ENCODE measurements at places on chromosomes 7 and 10. TPM values are rescaled to one million over a fixed set of nuclear protein-coding genes. Genes with fewer than 3 reads are reported as not detected.

DNA sequence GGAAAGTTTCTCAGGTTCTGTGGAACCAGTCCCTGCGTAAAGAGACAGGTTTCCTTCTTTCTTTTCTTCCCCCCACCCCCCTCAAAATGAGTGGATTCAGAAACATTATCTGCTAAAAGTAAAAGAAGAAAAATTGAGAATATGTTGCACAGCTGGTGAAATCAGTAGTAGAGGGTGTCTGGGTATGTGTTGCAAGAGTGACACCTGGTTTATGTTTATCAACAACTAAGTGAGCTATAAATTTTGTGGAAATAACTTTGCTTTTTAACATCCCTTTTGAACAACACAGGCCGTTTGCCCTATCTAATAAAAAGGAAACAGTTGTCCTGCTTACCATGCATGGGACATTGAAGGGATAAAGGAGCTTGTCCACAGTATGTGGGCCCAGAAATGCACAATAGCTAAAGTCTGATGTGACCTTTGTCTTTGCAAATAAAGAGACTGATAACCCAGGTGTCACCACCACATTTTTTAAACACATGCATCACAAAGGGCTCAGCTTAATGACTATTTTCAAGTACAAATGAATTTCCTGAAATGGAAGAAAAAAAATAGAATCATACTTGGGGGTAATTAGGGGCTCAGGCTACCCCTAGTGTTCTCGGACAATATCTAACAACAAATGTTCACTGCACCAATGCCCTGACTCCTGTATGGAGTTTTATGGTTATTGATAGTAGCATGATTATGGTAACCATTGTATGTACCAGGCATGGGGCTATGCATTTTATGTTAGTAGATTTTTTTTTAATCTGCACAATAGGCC is 221.7 kb upstream of the TCF7L2 start:
- no peaks in the 10 kb centered on the region for H3K36me3 ChIP-seq
- no peak overlapping the region for H3K4me3 ChIP-seq
- H3K27ac ChIP-seq: no peak overlapping the region
- H3K4me1 ChIP-seq: peaks cover 65% of the 10 kb centered on the region
- H3K27me3 ChIP-seq: no peaks in the 10 kb centered on the region

DNA sequence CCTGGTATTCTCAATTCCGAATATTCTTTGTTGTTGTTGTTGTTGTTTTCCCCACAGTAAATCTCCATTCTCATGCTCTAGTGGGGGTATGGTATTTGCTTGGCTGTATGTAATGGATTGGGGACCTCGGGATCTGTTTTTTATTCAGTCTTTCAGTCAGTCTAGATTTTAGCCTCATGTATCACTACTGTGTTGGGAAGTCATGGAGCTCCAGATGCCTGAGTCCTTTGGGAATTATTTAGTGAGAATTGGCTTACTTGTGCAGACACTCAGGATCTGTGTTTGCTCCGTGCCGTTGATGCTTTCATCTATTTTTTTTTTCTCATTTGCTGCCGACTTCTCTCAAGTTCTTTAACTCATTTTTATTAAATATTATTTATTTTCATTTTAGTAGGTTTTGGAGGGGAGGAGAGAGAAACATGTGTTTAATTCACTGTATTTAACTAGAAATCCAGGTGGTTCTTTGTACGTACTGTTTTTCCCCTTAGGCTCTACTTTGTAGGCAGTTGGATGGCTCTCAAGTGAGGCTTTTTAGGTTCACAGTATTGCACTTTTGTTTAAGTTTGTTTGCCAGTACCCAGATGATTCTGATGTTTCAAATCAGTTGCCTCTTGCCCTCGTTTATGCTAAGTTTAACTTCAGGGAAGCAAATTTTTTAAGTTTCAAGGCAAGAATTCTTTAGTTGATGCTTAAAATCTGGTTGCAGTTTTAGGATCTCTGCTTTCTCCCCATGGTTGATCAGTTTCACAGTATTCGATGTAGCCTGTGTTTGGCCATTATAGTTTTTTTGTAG is 36.9 kb downstream of the ZNRF2 start:
- no peaks in the 10 kb centered on the region for H3K4me1 ChIP-seq
- no peak for DNase-seq
- H3K36me3 ChIP-seq: peaks cover 2% of the 10 kb centered on the region
- no peak overlapping the region for H3K27ac ChIP-seq

DNA sequence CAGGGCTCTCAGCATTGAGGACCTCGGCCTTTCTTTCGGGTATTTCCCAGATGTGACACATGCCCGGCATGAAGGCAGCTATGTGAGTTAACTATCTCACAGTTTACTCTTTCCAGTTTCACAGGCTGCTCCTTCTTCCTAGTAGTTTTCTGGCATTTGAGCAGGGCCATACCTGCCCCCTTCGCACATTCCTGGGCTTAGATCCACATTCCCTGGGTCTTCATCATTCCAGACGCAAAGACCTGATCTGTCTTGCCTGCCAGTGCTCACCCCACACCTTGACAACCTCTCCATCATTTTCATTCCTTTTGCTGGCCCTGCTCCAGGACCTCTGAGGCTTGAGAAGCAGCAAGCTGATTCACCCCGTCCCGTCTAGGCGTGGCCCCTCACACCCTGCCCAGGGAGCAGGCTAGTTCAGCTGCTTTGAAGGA is 227.5 kb downstream of the WDR11 start:
- no peaks in the 10 kb centered on the region for H3K36me3 ChIP-seq
- no peak overlapping the region for H3K27ac ChIP-seq
- H3K27me3 ChIP-seq: no peaks in the 10 kb centered on the region
- no peak for DNase-seq
- H3K4me3 ChIP-seq: no peak overlapping the region
- peaks cover 3% of the 10 kb centered on the region for H3K4me1 ChIP-seq

GRCh38 chr10:22712211-22712955 is 2.0 kb downstream of the PIP4K2A start:
- H3K27me3 ChIP-seq: peaks cover 21% of the 10 kb centered on the region
- peak overlapping the region; percentile 91 for H3K4me3 ChIP-seq
- H3K27ac ChIP-seq: no peak overlapping the region
- no peak for DNase-seq
- H3K4me1 ChIP-seq: peaks cover 16% of the 10 kb centered on the region

DNA sequence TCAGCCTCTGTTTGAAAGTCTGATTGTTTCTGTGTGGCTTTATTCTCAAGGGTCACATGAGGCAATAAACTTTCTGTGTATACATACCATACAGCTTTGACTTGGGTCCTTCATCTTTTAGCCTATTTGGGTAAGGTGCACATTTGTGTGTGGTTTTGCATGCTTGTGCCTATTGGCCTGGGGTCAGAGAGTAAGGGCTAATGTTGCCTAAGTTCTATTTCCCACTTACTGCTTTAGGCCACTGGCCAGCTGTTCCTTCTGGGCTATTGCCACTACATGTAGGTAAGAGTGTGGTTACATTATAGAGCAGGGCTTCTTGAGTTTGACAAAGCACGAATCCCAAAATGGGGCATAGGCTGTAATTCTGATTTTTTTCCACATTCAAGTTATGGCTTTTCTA is 21.8 kb downstream of the BBIP1 start:
- no peak overlapping the region for H3K4me3 ChIP-seq
- H3K36me3 ChIP-seq: peaks cover 3% of the 10 kb centered on the region
- DNase-seq: no peak
- no peaks in the 10 kb centered on the region for H3K27me3 ChIP-seq
- H3K27ac ChIP-seq: no peak overlapping the region

GRCh38 chr10:97889461-97890265 is 40.0 kb downstream of the GOLGA7B start:
- no peak overlapping the region for H3K4me3 ChIP-seq
- H3K4me1 ChIP-seq: peaks cover 19% of the 10 kb centered on the region
- H3K27ac ChIP-seq: peak overlapping the region; percentile 19
- peaks cover 9% of the 10 kb centered on the region for H3K27me3 ChIP-seq

DNA sequence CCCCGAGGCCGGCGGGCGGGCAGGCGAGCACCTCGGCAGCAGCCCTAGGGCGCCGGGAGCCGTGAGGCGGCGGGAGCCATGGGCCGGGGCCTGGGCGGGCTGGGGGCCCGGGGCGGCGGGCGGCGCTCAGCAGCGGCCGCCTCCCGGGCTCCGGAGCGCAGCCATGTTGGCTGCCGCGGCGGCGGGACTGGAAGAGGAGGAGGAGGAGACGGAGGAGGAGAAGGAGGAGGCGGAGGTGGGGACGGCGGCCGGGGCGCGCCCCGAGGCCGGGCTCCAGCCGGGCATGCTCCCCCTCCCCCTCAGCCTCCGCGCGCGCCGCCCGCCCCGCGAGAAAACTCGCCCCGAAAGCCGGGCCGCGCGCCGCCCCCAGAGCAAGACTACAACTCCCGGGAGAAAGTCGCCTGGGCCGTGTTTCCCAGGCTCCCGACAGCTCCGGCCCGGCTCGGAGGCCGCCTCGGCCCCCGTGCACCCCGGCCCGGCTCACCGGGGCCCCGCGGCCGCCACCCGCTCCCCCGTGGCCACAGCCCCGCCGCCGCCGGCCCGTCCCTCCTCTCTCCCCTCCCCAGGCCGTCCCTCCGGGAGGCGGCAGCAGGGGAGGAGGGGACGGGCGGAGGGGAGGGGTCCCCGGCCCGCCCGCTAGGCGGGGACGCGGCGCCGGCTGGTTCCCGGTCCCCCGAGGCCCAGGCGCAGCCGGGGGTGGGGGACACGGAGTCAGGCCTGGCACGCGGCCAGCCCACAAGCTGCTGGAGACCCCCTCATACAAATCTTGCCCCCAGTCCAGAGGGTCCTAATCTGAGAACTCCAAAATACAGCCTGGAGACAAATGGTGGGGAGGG is at the start of gene DLG5:
Gene DLG5, minus strand, starts transcription at position 190 of the 836 bp plus-strand sequence. CDS start 235 bp downstream, outside the sequence.
- H3K4me3 ChIP-seq: peak within 1 kb of the TSS; percentile 93
- H3K4me1 ChIP-seq: peaks cover 32% of the 10 kb centered on the region
- H3K36me3 ChIP-seq: no peaks in the 10 kb centered on the region
- H3K27ac ChIP-seq: peak within 1 kb of the TSS; percentile 67
- H3K27me3 ChIP-seq: peaks cover 16% of the 10 kb centered on the region
- DNase-seq: peak; percentile 43

- H3K27me3 ChIP-seq: no peaks in the 10 kb centered on the region
- no peak overlapping the region for H3K4me3 ChIP-seq
- no peaks in the 10 kb centered on the region for H3K4me1 ChIP-seq
- no peak for DNase-seq
- no peak overlapping the region for H3K27ac ChIP-seq
These were observed 9.0 kb downstream of the CD36 start for GRCh38 chr7:80647436-80647835.

GRCh38 chr7:133754708-133755107 is 372.4 kb upstream of the LRGUK start:
- DNase-seq: no peak
- H3K4me1 ChIP-seq: no peaks in the 10 kb centered on the region
- no peak overlapping the region for H3K4me3 ChIP-seq
- H3K27me3 ChIP-seq: no peaks in the 10 kb centered on the region

GRCh38 chr10:79263939-79264338 is 83.3 kb upstream of the PPIF start:
- no peak overlapping the region for H3K4me3 ChIP-seq
- no peak for DNase-seq
- peaks cover 69% of the 10 kb centered on the region for H3K4me1 ChIP-seq
- H3K36me3 ChIP-seq: no peaks in the 10 kb centered on the region
- no peak overlapping the region for H3K27ac ChIP-seq

GRCh38 chr7:71987200-71987767 is 424.9 kb downstream of the CALN1 start:
- H3K27me3 ChIP-seq: no peaks in the 10 kb centered on the region
- H3K27ac ChIP-seq: no peak overlapping the region
- no peaks in the 10 kb centered on the region for H3K4me1 ChIP-seq

- no peak for DNase-seq
- H3K36me3 ChIP-seq: peaks cover 3% of the 10 kb centered on the region
- H3K4me1 ChIP-seq: peaks cover 26% of the 10 kb centered on the region
- no peak overlapping the region for H3K27ac ChIP-seq
- H3K4me3 ChIP-seq: no peak overlapping the region
- H3K27me3 ChIP-seq: no peaks in the 10 kb centered on the region
These were observed 15.7 kb upstream of the MACC1 start for GRCh38 chr7:20232848-20233247.

GRCh38 chr10:28677888-28678686 is 766 bp downstream of the BAMBI start:
- peak overlapping the region; percentile 12 for H3K27ac ChIP-seq
- peak; percentile 42 for DNase-seq
- H3K4me3 ChIP-seq: peak overlapping the region; percentile 89
- H3K27me3 ChIP-seq: peaks cover 81% of the 10 kb centered on the region

DNA sequence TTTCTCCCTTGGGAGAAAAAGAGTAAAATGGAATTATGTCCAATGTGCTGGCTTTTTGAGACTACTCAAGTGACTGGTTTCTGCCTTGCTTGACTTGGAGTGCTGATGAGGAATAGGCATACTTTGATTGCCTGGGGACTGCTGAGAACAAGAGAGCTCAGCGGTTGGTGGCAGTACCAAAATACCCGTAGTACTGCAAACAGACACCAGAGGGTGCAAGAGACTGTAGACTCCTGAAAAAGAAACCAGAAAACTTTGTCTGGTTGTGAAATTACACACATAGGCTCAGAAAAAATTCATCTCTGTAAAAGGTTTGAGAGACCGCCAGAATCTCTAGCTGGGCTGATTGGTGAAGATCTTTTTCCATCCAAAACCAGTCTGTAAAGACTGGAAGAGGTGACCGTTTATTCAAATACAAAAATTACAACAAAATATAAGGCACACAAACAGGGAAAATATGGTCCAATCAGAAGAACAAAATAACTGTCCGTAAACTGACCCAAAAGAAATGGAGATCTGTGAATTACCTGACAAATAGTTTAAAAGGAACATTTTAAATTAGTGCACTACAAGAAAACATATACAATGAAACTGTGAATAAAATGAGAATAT is 18.5 kb downstream of the BICC1 start:
- no peak overlapping the region for H3K4me3 ChIP-seq
- no peak overlapping the region for H3K27ac ChIP-seq

DNA sequence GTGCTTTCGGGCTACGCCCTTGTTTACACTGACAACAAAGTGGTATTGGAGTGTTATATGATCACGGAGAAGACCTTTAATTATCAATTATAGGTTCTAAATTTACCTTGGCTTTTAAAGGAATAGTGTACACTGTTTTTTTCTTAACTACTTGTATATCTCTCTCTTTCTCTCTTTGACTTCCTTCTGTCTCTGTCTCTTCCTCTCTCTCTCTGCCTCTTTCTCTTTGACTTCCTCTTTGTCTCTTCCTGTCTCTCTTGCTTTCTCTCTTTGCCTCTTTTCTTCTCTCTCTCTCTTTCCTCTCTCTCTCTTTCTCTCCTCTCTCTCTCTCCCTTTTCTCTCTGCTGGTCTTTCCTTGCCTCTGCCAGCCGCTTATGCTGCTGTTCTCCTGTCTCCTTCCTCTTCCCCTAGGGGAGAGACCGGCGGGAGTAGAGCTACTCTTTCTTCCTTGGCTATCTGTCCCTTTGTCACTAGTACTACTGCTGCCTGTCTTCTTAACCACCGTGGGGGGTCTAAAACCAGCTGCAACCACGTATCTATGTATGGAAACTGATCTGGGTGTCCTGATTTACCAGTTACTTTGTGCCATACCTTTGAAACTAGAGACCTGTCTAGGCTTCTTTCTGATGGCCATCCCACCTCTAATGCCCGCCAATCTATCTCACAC is 36.9 kb upstream of the GSDME start:
- peak overlapping the region; percentile 9 for H3K27ac ChIP-seq
- no peak overlapping the region for H3K4me3 ChIP-seq
- H3K27me3 ChIP-seq: no peaks in the 10 kb centered on the region
- peaks cover 2% of the 10 kb centered on the region for H3K36me3 ChIP-seq
- no peak for DNase-seq

Gene DYNC1I1
- total RNA-seq: 0.79 TPM

Gene CCM2
- 39.0 TPM for total RNA-seq

Gene ITIH5
- total RNA-seq: not detected

Gene EGFR
- 2.3 TPM for total RNA-seq

Gene OLAH
- total RNA-seq: not detected

Gene TSPAN15
- 11.5 TPM for total RNA-seq

Gene TMEM196
- 0.55 TPM for total RNA-seq

Gene FAM25A
- total RNA-seq: not detected

Gene TRPV6
- total RNA-seq: 0.16 TPM

Gene ABCC2
- 6.2 TPM for total RNA-seq

Gene STAG3
- 1.1 TPM for total RNA-seq

Gene PLPP4
- not detected for total RNA-seq

Gene HILPDA
- total RNA-seq: 46.7 TPM
